Thoracic aorta (tissue), 2 donors: ENCODE measurements at places on chromosomes 1 and 21. TPM values are rescaled to one million over a fixed set of nuclear protein-coding genes. Genes with fewer than 3 reads are reported as not detected.

- DNase-seq: no peak
- H3K4me3 ChIP-seq: peak overlapping the region; percentile 69
- H3K36me3 ChIP-seq: peaks cover 19% of the 10 kb centered on the region
- H3K27me3 ChIP-seq: no peaks in the 10 kb centered on the region
- H3K4me1 ChIP-seq: peaks cover 13% of the 10 kb centered on the region
Observed at GRCh38 chr1:31669433-31669785, 24.7 kb upstream of the PEF1 start.

The TP73 gene
- total RNA-seq: not detected

GRCh38 chr1:67987046-67987799 lies 63.2 kb downstream of the DIRAS3 start:
- H3K36me3 ChIP-seq: no peaks in the 10 kb centered on the region
- no peak overlapping the region for H3K27ac ChIP-seq
- H3K27me3 ChIP-seq: no peaks in the 10 kb centered on the region
- no peaks in the 10 kb centered on the region for H3K4me1 ChIP-seq
- H3K4me3 ChIP-seq: no peak overlapping the region
- no peak for DNase-seq

GRCh38 chr1:22025368-22026155 lies 24.1 kb downstream of the CELA3A start:
- H3K36me3 ChIP-seq: no peaks in the 10 kb centered on the region
- H3K4me3 ChIP-seq: peak overlapping the region; percentile 97
- H3K27ac ChIP-seq: peak overlapping the region; percentile 100
- H3K4me1 ChIP-seq: peaks cover 19% of the 10 kb centered on the region

The EPS8L3 gene
- not detected for total RNA-seq

The MNDA gene
- 12.7 TPM for total RNA-seq

The HPCA gene
- not detected for total RNA-seq

The PBXIP1 gene
- 227 TPM for total RNA-seq
